Esophagus squamous epithelium (tissue), 5 donors: ENCODE measurements at places on chromosomes 11 and 22. TPM values are rescaled to one million over a fixed set of nuclear protein-coding genes. Genes with fewer than 3 reads are reported as not detected.

HSPB2 gene
- total RNA-seq = not detected

MYOD1 gene
- not detected for total RNA-seq

OR5M3 gene
- total RNA-seq = not detected

DNA sequence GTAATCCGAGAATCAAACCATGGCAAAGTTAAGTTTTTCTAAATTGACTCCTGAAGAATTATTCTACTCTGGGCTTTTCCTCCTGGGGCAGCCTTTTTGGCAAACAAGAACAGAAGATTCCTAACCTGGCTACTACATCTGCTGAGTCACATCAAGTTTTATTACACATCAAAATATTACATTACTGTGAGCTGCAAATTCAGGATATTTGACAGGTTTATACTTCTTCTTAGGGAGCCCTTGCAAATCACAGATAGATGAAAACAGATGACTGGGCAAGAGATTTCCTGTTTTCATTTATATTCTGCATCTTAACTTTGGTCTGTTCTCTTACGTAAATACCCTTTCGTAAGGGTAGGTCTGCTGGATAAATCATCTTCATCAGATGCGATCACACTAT lies 23.6 kb downstream of the XRRA1 start:
- no peak overlapping the region for H3K27ac ChIP-seq
- H3K4me3 ChIP-seq = no peak overlapping the region
- no peaks in the 10 kb centered on the region for H3K4me1 ChIP-seq
- peaks cover 65% of the 10 kb centered on the region for H3K36me3 ChIP-seq

GRCh38 chr11:66912361-66912760 lies 45.8 kb downstream of the PC start:
- no peak for DNase-seq
- H3K27me3 ChIP-seq = no peaks in the 10 kb centered on the region
- no peaks in the 10 kb centered on the region for H3K4me1 ChIP-seq
- H3K4me3 ChIP-seq = no peak overlapping the region
- H3K36me3 ChIP-seq = no peaks in the 10 kb centered on the region
- H3K27ac ChIP-seq = no peak overlapping the region

GRCh38 chr11:47271961-47272661 lies 2.2 kb downstream of the MADD start:
- H3K36me3 ChIP-seq = peaks cover 37% of the 10 kb centered on the region
- DNase-seq = no peak
- no peak overlapping the region for H3K27ac ChIP-seq
- H3K27me3 ChIP-seq = no peaks in the 10 kb centered on the region
- H3K4me1 ChIP-seq = peaks cover 25% of the 10 kb centered on the region

DNA sequence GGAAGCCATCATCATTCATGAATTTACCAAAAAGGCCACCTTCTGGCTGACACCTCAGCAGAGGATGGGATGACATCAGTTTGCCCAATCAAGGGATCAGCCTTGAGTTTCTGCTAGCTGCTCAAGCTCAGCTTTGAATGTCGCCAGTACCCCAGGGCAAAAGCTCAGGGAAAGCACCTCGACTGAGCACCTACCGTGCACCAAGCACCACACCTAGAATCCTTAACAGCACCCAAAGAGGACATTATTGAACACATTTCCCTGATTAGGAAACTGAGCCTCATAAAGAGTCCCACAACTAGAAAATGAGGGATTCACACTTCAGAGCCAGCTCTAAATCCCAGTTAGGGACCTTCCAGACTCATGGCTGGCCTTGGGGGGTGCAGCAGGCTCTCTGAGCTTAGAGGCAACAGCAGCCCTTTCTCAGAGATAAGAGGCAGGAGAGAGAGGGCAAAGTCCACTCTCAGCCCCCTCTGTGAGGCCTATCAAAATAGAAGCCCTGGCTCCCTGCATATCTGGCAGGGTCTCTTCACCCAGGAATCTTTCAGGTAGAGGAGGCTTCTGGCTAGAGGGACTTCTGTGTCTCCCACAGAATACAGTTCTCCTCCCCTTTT lies 13.4 kb upstream of the DAGLA start:
- H3K27ac ChIP-seq = no peak overlapping the region
- peaks cover 30% of the 10 kb centered on the region for H3K27me3 ChIP-seq
- no peak for DNase-seq
- H3K4me3 ChIP-seq = no peak overlapping the region
- H3K36me3 ChIP-seq = no peaks in the 10 kb centered on the region

- peak overlapping the region; percentile 92 for H3K27ac ChIP-seq
- no peak for DNase-seq
- peaks cover 74% of the 10 kb centered on the region for H3K4me1 ChIP-seq
- H3K36me3 ChIP-seq = no peaks in the 10 kb centered on the region
- H3K27me3 ChIP-seq = no peaks in the 10 kb centered on the region
Observed at GRCh38 chr11:119339589-119340334, 921 bp downstream of the C1QTNF5 start.

- no peak for DNase-seq
- H3K36me3 ChIP-seq = no peaks in the 10 kb centered on the region
- H3K27ac ChIP-seq = no peak overlapping the region
- H3K4me1 ChIP-seq = no peaks in the 10 kb centered on the region
- peaks cover 34% of the 10 kb centered on the region for H3K27me3 ChIP-seq
Observed at GRCh38 chr11:44404301-44404700, 94.4 kb upstream of the ALX4 start.

- no peak for DNase-seq
- no peaks in the 10 kb centered on the region for H3K27me3 ChIP-seq
- H3K27ac ChIP-seq = no peak overlapping the region
- no peak overlapping the region for H3K4me3 ChIP-seq
Observed at GRCh38 chr11:58192229-58192628, 3.4 kb downstream of the OR9Q2 start.

GRCh38 chr22:19377565-19378343 lies 53.8 kb downstream of the HIRA start:
- no peaks in the 10 kb centered on the region for H3K4me1 ChIP-seq
- H3K27ac ChIP-seq = no peak overlapping the region
- no peaks in the 10 kb centered on the region for H3K27me3 ChIP-seq
- no peak for DNase-seq
- no peak overlapping the region for H3K4me3 ChIP-seq

GRCh38 chr11:129453293-129453721 lies 77.7 kb downstream of the BARX2 start:
- H3K36me3 ChIP-seq = no peaks in the 10 kb centered on the region
- no peak overlapping the region for H3K4me3 ChIP-seq
- H3K27ac ChIP-seq = no peak overlapping the region
- H3K4me1 ChIP-seq = peaks cover 17% of the 10 kb centered on the region

DNA sequence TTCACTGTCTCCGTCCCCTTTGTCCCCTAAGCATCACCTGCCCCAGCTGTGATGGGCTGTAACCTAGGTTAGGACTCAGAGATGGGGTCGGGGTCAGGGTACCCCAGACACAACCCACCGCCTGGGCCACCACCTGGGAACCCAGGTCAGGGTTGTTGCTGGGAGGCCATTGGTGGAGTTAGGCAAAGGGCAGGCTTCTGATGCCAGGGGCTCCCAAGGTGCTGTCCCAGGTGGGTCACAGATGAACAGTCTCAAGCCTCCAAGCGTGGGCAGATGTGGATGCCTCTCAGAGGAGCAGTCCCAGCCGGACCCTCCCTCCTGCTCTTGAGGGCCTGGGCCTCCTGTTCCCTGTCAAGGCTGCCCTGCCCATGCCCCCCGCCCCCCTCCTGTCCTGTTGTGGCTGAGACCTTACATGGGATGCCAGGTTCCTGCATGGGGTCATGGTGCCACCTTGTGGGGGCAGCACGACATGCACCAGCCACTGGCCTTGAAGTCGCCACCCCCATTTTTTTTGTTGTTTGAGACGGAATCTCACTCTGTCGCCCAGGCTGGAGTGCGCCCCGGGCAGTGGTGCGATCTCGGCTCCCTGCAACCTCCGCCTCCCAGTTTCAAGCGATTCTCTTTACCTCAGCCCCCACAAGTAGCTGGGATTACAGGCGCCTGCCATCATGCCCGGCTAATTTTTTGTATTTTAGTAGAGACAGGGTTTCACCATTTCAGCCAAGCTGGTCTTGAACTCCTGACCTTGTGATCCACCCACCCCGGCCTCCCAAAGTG lies 12.1 kb downstream of the GATD1 start:
- peaks cover 52% of the 10 kb centered on the region for H3K36me3 ChIP-seq
- H3K4me3 ChIP-seq = no peak overlapping the region
- no peak for DNase-seq
- H3K27me3 ChIP-seq = no peaks in the 10 kb centered on the region
- H3K27ac ChIP-seq = peak overlapping the region; percentile 14
- H3K4me1 ChIP-seq = peaks cover 7% of the 10 kb centered on the region

DNA sequence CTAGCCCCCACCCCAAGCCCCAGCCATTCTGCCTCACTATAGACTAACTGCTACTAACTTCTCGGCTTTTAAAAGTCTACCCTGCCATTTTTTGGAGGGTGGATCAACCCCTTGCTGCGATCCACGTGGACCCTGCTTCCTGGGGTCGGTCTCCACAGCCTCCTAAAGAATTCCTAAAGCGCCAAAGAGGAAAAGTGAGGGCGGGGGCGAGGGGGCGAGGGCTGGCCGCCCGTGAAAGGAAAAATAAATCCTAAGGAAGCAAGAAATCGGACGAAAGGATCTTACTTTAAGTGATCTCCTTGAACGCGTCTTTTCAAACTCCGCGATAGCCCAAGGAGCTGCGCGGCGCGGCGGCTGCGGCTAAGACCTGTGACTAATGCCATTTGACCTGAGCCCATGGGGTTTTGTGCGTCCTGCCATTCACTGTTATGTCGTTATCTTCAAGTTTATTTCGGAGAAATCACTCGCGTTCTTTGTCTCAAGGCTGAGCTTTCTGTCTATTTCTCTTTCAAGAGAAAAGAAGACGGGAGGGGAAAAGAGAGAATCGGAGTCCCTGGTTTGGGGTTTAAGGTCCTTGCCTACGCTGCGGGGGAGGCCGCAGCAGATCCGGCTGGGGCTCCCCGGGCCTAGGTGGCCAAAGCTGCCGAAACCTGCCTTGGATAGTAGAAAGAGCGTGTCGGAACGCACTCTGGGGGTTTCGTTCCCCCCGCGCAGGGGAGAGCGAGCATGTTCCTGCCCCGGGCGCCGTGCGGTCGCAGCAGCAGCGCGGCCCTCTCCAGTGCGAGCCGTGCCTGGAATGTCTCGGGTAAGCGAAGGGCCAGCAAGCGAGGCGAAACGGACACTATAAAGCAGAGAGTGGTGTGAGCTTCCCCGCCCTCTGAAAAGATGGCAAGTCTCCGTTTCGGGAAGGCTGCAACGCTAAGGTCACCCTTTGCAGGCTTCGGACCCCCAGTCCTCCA lies 2.8 kb upstream of the DBX1 start:
- no peaks in the 10 kb centered on the region for H3K36me3 ChIP-seq
- no peak for DNase-seq
- H3K27me3 ChIP-seq = peaks cover 49% of the 10 kb centered on the region
- no peak overlapping the region for H3K27ac ChIP-seq

DNA sequence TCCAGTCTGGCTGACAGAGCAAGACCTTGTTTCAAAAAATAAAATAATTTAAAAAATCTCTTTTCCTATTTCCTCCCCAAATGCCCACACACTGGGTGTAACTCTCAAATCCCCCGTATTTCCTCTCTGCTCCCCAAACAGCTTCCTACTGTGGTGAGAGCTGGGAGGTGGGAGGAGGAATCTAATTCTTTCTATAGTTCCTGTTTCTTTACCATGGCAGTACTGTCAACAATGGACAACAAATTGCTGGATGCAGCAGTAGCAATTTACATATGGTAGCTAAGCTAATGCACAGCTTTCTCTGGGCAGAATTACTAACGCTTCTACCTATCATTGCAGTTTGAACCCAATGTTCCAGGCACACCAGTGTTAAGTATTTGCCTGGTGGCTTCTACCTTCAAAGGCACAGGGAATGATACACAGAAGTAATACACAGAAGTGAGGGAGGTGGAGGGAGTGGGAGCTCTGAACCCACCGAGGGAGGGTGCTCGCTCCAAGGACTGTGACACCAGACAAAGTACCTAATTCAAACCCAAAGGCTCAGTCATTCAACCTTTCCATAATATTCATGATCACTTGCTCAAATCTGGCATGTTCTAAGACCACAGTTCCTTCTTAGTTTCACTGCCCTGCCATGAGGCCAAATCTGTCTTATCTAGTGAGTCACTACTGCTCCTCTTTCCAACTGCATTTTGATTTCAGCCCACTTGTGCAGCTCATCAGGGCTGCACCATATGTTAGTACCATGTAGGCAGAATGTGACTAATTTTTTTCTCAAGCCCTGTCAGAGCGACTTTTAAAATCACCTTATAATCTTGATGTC lies 37.9 kb downstream of the CELF1 start:
- DNase-seq = no peak
- H3K27me3 ChIP-seq = no peaks in the 10 kb centered on the region

DNA sequence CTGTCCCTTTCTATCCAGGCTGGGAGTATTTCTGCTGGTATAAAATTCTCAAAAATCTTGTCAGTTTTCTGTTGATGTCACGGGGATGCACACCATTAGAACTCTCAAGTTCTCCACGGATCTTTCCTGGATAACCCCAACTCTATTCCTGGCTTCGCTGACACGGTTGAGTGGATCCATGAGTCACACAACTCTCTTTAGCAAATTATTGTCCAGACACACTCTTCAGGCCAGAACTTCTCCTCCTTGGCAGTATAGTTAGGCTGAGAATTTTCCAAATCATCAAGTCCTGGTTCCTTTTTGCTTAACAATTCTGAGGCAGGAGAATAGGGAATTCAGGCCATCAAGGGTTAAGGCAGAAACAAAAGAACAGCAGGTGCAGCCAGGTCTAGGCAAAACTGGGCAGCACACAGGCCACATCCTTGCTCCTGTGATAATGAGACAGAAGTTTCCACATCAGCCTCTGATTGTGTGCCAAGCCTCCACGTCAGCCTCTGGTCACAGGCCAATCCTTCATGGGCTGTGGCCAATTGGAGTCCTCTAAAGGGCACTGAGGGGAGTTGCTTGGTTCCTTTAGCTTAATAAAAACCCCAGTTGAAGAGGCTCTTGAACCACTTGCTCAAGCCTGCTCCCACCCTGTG lies 5.7 kb upstream of the ACAT1 start:
- H3K27me3 ChIP-seq = no peaks in the 10 kb centered on the region
- H3K36me3 ChIP-seq = no peaks in the 10 kb centered on the region
- peaks cover 17% of the 10 kb centered on the region for H3K4me1 ChIP-seq
- DNase-seq = no peak
- H3K27ac ChIP-seq = peak overlapping the region; percentile 50

GRCh38 chr11:105598371-105598770 lies 11.5 kb upstream of the GRIA4 start:
- no peaks in the 10 kb centered on the region for H3K36me3 ChIP-seq
- no peak overlapping the region for H3K27ac ChIP-seq
- H3K27me3 ChIP-seq = no peaks in the 10 kb centered on the region

GRCh38 chr22:33715237-33715985 lies 204.9 kb downstream of the LARGE1 start:
- no peak for DNase-seq
- H3K27ac ChIP-seq = no peak overlapping the region
- H3K4me1 ChIP-seq = no peaks in the 10 kb centered on the region

DNA sequence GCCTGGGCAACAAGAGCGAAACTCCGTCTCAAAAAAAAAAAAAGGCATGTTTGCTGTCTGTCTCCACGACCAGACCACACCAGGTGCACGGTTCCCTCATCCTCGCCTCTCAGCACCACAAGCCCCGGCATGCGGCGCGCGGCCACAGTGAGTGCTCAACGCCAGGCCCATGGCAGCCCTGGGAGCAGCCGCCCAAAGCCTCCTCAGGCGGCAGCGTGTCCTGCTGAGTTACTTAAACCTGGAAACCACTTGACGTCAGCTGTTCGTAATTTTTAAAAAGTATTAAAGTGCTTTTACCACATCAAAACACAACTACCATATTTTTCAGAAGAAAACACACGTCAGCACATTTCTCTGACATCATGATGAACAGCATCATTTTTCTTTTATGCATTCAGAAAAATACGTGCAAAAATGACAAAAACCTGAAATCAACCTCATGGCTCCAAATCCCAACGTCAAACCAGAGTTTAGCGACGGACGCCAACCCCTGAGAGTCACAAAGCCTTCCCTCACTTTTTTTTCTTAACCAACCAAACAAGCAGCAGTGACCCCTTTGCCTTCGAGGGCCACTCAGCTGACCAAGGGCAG lies 2.1 kb downstream of the DEAF1 start:
- peaks cover 4% of the 10 kb centered on the region for H3K36me3 ChIP-seq
- no peak for DNase-seq
- H3K4me1 ChIP-seq = peaks cover 29% of the 10 kb centered on the region
- no peaks in the 10 kb centered on the region for H3K27me3 ChIP-seq
